Right ventricle myocardium inferior (tissue), 1 donor: ENCODE measurements at places on chromosomes 5 and 9.

- DNase-seq = no peak
Measured at GRCh38 chr9:115847216-115847615, 306.4 kb upstream of the PAPPA start.

DNA sequence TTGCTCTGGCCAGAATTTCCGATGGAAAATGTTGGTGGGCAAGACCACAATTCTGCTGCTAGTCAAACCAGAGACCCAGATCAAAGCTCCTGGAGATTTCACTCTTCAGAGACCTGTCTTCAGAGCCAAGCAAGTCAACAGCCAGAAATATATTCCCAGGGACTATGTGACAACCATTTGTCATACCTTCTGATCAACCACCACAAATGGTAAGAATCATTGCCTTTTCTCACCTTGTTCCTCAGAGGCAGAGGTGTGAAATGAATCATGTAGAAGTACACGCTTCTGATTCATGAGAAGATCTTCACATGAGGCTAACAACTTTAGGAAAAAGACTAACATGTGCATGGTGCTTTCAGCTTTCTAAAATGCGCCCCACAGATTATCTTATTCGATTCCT is 53.5 kb downstream of the SUSD1 start:
- DNase-seq = no peak

DNA sequence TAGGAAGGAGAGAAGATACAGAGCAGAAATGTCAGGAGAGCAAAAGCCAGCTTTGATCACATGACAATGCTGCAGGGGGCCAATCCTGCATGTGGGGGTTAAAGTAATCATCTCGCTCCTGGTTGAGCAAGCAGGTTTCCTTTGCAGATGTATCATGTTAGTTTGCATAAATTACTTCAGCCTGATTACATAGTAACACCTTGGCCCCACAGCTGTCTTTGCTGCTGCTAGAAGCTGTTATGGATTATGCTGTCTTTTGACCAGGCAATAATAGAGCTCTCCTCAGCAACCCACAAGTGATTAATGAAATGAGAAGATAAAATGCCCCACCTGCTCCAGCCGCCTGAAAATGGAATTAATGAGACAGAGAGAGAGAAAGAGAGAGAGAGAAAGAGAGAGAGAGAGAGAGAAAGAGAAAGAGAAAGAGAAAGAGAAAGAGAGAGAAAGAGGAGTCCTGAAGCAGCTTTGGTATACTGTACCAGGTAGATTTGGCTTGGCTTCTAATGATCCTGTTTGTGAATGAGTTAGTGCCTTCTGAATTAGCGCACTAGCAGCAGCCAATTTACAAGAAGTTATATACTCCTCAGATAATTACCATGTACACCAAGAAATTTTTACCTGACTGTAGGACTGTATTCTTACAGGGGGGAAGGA is 174.3 kb upstream of the RORB start:
- no peak for DNase-seq

DNA sequence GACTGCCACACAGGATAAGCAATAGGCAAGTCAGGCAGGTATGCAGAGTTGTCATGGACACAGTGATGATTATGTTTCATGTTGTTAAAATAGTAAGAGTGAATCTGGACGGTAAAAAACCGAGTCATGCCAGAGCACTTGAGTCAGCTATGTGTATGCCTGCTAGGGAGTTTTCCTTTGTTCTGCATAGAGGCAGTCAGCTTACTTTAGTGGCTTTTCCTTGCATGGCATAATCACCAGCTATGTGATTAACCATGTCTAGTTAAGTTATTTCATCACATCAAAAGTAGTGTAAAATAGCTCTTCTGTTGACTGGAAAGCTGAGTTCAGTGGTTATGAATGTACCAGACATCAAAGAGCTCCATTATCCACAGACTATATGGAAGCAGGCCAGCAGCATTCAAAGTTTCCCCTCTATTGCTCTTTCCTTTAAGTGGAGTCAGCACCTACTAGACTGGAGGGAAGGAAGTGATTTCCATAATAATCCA is 989.8 kb downstream of the TLE1 start:
- DNase-seq = no peak
